Left lung (tissue), 14 donors: ENCODE measurements at places on chromosomes 5 and 9. TPM values are rescaled to one million over a fixed set of nuclear protein-coding genes. Genes with fewer than 3 reads are reported as not detected.

KCTD16 gene
- total RNA-seq: 0.60 TPM

ADAMTS19 gene
- 0.12 TPM for total RNA-seq

ZBTB43 gene
- total RNA-seq: 28.3 TPM

ADCY2 gene
- total RNA-seq: 0.34 TPM

CCNJL gene
- total RNA-seq: 19.6 TPM

DNA sequence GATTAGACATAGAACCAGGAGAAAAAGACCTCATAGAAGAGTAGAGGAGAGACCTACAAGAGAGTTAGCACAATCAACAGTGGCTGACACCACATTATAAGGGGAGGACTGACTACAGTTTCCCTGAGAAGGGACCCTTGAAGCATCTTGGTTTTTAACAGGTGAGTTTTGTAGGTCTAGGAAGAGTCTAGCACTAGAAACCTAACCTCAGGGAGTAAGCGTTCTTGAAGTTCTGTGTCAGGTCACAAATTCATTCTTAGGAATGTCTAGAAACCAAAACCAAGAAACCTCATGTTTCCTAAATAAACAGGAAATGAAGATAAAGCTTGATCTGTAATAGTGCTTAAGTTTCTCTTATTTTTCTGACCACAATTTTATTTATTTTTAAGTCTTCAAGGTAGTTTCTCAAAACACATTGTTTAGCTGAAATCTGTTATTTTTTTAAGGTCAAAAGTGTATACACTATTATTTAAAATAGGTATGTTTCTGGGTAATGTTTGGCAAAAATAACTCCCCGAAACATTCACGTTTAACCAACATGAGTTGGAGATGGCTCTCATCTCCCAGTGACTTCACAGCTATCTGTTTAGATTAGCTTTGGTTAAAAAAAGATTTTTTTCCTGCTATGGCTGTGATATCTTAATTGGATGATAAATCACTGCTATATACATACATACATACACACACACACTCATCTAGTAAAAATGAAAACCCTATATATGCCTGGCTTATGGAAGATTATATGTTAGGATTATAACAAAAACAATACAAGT lies 37.1 kb downstream of the MAP3K1 start:
- no peak for DNase-seq

DNA sequence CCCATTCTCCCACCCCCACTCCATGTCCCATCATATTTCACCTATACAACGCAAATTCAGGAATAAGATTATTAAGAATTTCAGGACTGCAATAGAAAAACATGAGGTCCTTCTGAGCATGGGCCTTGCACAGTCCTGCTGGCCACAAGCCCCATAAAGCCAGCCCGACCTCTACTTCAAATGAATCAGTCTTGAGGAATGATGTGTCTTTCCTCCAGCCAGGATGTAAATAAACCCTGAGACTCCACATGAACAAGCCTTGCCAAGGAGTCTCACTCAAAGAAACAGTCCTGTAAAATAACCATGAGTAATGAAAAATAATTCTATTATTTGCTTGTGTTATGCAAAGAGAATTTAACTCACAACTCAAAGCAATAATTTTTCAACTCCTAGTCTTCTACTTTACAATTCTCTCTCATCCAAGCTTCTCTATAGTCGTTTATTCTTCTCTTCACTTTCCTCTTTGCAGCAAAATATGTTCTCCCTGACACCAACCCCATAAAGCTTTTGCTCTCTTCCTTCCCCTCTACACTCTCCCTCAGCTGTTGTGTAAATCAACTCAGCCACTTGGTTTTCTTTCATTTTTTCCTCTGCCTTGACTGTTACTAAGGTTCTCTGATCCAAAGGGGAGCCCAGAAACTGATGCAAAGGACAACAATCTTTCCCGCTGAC lies 140.1 kb upstream of the MOCS2 start:
- no peak for DNase-seq

GRCh38 chr9:98977246-98977714 lies 33.6 kb downstream of the COL15A1 start:
- DNase-seq: no peak

DNA sequence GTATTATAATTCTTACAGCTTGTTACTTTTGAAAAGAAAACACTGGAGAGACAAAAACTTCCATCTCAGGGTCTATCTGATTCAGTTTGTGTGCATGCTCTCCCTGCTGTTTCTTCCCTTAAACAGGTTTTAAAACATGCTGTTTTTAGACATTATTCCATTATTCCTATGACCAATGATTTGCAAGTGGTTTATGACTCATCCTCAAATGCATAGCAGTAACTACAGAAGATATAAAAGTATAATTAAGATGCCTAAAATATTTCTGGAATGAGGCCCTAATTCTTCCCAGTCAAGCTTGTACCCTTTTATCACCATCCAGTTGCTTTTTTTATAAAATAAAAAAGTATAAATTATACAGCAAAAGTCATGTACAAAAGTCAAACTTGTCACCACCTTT lies 3.7 kb downstream of the DTWD2 start:
- no peak for DNase-seq

- no peak for DNase-seq
Measured at GRCh38 chr5:87393331-87393730, 19.4 kb downstream of the CCNH start.

GRCh38 chr5:36889264-36889663 lies 12.7 kb downstream of the NIPBL start:
- no peak for DNase-seq

GRCh38 chr5:111699976-111700375 lies 57.0 kb downstream of the NREP start:
- peak; percentile 61 for DNase-seq

DNA sequence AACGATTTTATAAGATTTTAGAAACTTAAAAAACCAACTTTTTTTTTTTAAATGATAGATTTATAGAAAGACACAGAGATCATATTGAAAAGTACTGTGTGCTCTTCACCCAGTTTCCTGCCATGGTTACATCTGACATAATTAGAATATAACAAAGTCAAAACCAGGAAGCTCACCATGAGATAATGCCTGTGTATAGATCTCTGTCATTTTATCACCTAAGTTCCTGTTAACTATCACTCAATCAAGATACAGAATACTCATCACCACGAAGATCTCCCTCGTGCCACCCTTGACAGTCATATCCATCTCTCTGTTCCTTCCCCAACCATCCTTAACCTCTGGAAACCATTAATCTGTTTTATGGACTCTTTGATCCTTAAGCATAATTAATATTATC lies 39.1 kb downstream of the POC5 start:
- DNase-seq: no peak

DNA sequence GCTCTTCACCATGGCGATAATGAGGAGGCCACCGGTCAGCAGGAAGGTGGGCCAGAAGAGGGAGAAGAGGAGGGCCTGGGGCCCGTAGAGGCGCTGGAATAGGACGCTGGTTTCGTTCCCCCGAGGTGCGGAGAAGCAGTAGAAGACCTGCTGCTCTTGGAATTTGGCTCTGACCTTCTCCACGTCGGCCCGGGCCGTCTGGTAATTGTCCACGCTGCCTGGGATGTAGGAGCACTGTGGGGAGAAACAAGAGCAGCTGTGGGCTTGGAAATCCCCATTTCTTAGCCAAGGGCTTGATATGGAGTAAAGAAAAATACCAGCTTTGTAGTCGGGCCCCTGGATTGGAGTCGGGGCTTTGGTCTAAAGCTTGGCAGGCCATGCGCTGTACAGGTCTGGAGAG lies 10.4 kb downstream of the KCNMB1 start:
- DNase-seq: no peak

DNA sequence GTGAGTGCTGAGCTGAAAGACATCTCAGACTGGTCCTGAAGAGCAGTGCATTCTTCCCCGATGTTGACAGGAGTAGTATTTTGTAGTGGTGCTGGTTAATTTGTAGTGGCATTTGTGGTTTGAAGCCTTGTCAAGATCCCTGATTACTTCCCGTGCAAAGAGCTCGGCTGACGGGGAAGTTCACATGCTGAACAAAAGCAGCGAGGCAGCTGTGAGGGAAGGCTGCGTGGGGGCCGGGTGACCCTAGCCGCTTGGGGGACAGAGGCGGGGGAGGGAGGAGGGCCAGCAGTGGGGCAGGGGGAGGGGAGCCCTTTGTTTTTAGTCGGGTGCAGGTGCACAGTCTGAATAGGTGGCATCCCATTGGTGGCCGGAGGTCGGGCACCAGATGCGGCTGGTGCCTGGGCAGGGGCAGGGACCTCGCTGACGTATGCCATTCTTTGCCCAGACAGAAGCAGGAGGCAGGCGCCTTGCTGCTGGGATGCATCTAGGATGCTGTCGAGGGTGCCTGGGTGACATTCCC lies 64.7 kb downstream of the CRB2 start:
- DNase-seq: no peak

DNA sequence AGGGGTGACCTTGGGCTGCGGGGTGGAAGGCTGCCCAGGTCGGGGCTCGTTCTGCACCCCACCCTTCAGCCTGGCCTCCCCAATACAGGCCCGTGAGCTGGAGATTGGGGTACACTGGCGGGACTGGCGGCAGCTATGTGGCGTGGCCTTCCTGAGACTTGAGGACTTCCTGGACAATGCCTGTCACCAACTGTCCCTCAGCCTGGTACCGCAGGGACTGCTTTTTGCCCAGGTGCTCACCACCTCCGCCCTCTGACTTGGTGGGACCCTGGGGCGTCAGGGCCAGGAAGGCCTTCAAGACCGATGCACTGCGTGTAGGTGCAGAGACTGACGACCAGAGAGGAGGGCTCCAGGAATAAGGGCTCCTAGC lies 10.5 kb downstream of the ZDHHC12 start:
- no peak for DNase-seq

DNA sequence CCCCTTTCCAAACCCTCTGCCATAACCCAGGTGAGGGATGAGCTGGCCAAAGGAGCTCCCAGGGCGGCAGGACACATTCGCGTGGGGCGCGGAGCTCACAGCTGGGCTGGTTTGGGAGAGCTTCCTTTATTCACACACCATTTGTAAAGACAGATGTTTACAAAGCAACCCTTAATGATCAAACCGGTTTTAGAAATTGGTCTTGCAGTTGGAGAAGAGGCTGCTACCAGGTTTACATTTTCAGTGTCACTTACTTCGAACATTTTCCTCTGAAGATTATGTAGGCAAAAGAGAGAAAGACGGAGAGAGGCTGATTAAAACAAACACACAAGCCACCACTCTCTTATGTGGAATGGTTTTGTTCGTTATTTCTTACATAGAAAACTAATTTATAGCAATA lies 648.7 kb downstream of the IRX1 start:
- DNase-seq: peak; percentile 31

DNA sequence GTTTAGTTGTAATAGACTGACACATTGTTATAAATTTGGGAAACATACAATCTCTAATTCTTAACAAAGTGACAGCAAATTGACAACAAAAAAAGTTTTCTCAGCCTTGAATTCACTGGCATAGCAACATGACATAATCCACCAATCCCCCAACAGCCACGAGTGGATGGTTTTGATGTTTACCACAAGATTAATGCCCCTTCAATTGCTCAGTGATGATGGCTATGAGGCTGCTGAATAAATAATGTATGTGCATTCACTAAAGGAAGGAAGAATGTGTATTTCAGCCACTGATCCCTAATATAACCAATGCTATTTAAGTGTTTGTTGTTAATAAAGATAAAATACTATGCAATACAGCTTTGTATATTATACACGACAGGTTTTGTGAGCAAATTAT lies 743.6 kb upstream of the DMAC1 start:
- DNase-seq: no peak

DNA sequence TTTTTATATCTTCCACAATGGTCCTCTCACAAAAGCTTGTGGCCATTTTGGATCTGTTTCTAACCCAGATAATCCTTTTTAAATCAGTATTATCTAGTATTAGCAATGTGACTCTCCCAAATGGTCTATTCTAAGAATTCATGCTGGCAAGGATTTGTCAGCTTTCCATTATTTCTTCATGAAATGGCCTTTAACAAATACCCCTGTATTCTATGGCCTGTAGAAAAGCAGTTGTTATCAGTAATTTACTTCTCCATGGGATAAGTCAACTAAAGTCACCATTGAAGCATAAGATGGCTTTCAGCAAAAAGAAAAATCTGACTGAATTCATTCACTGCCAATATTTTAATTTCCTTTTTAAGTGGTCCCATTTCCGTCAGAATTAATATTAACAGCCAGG lies 346.4 kb upstream of the FAM174A start:
- no peak for DNase-seq

- DNase-seq: peak; percentile 94
Measured at GRCh38 chr9:96619491-96620180, at the start of gene CDC14B. Gene CDC14B, minus strand, starts transcription at chr9:96619843. Its CDS starts 465 bp downstream, at chr9:96619378.

DNA sequence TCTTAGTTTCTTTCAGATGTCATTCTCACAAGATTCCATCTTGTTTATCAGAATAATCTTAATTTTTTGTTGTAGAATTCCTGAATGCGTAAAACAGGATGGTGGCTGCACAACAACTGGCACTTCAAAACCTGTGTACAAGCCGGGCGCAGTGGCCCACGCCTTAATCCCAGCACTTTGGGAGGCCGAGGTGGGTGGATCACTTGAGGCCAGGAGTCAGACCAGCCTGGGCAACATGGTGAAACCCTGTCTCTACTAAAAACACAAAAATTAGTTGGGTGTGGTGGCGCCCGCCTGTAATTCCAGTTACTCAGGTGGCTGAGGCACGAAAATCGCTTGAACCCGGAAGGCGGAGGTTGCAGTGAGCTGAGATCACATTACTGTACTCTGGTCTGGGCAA lies 10.5 kb upstream of the CCNB1 start:
- DNase-seq: no peak

DNA sequence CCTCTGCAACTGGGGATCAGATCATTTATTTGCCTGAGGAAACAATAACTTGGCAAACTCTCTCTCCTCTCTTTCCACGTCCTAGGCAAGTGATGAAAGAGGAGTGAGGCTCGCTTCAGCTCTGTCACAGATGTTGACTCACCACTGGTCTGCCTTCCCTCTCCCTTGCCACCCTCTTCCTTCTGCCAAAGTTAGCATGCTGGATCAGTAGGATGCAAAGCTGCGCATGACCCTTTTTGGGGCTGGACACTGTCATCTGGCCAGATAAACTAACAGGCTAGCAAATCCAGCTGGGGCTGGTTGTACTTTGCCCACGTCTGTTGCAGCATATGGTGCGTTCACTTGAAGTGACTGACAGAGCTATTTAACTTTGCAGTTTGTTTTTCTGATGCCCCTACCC lies 36.2 kb upstream of the SMARCA2 start:
- no peak for DNase-seq

- DNase-seq: no peak
Measured at GRCh38 chr5:105581988-105582690, 2019.5 kb upstream of the NUDT12 start.
